ENCODE measurements at places on chromosomes 7 and 10.

GRCh38 chr7:1673581-1674118 is 3.6 kb downstream of the ELFN1 start:
- no peak for DNase-seq

DNA sequence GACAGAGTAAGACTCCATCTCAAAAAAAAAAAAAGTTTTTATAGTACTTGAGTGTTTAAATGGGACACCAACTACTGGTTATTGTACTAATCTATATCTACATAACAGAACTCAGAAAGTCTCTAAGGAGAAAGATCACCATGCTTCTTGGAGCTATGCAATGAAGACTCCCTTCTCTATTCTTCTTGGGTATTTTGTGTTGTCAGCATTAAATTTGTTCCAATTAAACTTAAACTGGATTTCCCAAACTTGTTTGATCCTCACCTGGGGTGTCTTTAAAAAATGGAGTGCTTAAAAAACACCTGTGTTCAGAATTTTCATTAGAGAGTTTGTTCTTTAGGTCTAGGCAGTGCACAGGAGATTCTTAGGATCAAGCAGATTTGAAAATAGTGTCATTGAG is 536.0 kb downstream of the GATA3 start:
- no peak for DNase-seq

DNA sequence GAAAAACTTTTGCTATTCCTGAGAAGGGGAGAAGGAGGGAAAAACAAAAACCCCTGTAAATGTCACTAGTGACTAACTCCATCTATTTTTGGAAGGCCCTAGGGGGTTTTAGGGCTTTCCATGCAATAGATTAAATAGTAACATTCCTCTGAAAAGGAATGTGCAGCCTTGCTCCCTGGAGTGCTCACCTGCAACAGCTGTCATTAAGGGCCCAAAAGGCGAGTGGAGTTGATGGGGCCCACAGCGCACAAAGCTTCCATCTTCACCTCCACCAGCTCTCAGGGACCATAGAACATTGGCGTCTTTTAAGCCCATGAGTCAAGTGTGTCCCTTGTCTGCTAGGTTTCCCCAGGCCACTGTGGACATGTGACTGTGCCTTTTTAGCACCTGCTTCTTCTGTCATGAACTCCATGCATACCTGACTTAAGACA is 58.0 kb upstream of the IL6 start:
- no peak for DNase-seq

DNA sequence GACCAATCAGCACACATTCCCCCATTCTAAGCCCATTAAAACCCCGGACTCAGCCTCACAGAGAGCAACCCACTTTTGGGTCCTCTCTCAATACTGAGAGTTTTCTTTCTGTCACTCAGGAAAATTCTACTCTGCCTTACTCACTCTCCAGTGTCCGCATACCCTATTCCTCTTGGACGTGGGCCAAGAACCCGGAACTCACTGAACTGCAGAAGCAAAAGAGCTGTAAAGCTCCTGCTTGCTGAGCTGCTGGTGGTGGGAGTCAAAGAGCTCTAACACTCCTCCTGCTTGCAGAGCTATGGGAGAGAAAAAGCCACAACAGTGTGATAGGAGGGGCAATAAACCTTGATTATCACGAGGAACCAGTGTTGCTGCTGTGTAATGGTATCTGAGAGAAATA is 386.9 kb downstream of the POM121L12 start:
- DNase-seq: no peak

- no peak for DNase-seq
These were observed 8.1 kb downstream of the ASB4 start for GRCh38 chr7:95493844-95494243.

DNA sequence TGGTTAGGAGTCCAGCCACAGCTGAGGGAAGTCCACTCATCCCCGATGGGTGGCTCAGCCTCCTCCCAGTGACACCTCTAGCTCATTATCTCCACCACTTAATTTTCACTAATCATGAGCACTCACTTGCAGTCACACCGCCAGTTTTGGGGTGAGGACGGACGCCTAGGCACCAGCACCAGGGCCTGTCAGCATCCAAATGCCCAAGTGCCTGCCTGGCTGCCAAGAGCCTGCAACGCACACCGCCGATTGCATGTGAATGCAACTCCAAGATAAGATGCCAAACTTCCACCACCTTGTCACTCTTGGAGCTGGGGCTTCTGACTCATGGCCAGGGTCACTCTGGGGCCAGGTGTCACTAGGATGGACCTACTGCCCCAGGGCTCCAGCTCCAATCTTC is 24.4 kb upstream of the SMARCD3 start:
- peak; percentile 54 for DNase-seq

DNA sequence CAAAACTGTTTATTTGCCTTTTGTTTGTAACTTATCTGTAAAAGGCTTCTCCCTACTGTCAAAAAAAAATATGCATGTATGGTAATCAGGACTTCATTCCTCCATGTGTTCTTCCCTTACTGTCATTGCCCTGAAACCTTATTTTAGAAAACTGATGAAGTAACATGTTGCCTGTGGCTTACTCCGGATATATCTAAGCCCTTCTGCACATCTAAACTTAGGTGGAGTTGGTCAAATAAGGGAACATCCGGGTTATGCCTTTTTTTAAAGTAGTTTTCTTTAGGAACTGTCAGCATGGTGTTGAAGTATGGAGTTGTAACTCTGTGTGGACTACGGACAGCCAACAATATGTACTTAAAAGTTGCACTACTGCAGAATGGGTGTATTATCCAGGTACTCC is 6.2 kb downstream of the SAR1A start:
- DNase-seq: no peak

DNA sequence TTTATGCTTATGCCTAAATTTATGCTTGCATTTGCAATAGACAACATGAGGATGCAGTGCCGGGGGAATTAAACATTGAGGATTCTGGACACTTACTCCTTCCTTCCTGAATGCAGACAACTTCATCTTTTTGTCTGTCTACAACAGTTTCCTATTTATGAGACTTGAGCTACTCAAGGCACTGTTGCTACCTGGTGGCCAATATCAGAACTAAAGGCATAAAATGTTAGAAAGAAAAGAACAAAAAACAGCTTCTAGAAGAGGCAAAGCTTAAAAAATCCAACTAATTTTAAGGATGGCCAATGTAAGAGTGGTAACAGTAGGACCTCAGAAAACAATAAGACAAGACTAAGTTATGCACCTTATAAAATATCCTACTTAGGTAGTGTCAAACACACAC is 144.5 kb upstream of the PTN start:
- DNase-seq: no peak

GRCh38 chr7:4998244-4998643 is 39.3 kb upstream of the MMD2 start:
- DNase-seq: no peak

All from common myeloid progenitor, CD34-positive (primary cell).